Right renal cortex interstitium (tissue), 3 donors: ENCODE measurements at places on chromosomes 4 and X. TPM values are rescaled to one million over a fixed set of nuclear protein-coding genes. Genes with fewer than 3 reads are reported as not detected.

SH3TC1 gene
- 19.3 TPM for polyA plus RNA-seq

CFI gene
- 84.7 TPM for polyA plus RNA-seq

DNA sequence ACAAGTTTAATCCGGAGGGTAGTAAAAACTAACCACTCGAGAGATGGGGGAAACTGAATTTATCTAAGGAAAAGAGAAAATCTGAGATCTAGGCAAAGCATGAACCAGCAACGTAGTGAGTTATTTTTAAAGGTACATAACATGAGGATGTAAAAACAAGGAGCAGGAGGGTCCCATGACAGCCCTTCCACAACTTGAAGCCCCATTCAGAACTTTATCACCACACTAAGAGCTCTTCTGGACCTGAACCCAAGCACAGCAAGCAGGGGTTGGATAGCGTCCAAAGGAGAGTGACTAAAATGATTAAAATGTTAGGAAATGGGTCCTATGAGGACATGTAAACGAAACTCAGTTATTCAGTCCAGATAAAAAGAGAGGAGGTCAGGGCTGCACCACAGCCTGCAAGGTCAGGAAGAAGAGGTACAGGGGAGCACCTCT, 16.2 kb downstream of the SH3RF1 start:
- no peak for DNase-seq

DNA sequence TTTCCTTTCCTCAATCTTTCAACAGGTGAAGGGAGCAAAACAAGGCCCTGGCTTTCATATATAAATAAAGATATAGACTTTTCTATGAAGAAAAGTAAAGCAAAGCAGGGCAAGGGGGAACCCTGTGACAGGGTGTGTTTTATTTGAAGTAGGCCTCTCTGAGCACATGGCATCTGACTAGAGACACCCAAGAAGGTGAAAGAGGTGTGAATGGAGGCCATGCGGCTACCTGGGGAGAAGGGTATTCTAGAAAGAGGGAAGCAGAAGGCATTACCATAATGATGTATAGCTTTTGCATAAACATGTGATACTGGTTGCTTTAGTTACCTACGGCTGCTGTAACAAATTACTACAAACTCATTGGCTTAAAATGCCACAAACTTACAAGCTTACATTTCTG, 75.8 kb downstream of the DHX15 start:
- no peak for DNase-seq

GRCh38 chrX:93711076-93711475, 37.1 kb downstream of the FAM133A start:
- DNase-seq: no peak

DIPK2B gene
- polyA plus RNA-seq: 7.9 TPM

DNA sequence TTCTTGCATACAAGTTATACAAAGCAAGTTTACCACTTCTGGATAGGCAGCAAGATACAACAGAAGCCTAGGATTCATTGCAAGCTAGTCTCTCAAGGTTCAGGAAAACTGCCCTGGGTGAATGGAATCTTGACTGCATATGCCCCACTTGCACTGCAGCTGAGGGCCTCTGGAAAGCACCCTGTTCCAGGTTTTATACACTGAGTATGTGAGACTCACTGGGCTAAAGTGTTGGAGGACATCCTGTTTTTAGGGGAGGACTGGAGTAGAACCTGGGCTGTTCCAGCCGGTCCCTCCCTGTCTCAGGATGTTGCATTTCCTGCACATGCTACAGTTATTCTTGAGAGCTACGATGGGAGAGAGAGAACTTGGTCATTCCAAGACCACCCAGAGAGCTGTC, 168.5 kb upstream of the NUDT6 start:
- no peak for DNase-seq

DNA sequence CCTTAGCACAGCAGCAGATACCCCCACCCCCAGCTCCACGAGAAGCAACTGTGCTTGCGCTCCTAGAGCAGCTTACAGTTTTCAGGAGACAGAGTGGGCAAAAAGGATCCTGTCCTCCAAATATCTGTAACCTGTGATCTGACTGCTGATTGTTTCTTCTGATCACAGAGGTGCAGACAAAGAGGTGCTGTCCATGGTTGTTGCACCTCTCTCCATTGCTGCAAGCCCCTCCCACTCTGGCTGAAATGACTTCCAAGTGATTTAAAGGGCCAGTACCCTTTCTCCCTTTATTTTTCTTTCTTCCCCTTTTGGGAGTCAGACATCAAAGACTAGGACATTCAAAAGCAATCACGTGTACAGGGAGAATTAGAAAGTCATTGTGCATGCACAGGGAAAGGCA, 205.3 kb upstream of the GEMIN8 start:
- DNase-seq: no peak

DNA sequence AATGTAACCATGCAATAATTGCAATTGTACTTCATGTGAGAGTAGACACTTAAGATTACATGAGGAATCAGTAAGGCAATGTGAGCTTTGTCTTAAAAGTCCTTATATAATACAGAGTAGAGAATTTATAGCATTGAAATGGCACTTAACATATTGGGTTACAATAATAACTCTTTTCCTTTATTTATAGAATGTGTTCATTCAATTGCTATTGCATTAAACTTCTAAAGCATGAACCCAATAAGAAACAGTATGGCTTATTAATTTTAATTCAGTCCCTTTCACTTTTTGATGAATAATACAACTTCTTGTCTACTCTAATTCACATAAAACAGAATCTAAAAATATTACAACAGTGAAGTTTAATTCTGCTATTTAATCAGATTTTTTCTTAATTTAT, 174.2 kb upstream of the PABPC4L start:
- no peak for DNase-seq

DNA sequence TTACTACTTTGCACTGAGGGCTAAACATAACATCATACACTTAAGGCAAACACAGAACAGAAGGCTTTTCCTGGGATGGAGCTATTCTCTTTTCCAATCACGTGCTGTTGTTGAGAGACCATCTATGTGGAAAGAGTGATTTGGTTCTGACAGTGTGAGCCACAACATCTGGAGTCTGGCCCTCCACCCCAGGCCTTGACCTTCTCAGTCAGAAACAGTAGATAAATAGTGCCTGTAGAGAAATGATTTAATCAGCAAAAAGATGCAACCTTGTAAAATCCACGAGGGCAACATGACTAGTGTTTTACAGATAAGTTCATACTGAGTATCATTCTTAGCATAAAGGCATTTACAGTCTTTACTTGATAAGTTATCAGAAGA, 10.8 kb upstream of the SFRP2 start:
- DNase-seq: no peak

DNA sequence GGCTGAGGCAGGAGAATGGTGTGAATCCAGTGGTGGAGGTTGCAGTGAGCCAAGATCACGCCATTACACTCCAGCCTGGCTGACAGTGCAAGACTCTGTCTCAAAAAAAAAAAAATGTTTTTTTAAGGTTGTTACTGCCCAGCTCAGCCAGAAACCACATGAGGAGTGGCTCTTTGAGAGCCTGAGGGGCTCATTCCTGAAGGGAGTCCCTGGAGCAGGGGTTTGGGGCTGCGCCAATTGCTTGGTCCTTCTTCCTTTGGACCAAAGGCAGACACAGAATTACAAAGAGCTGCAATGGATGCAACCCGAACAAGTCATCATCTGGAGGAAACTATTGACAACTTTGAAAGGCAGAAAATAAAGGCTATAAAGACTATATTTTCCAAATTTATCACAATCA, 60.6 kb upstream of the WWC2 start:
- DNase-seq: no peak

DNA sequence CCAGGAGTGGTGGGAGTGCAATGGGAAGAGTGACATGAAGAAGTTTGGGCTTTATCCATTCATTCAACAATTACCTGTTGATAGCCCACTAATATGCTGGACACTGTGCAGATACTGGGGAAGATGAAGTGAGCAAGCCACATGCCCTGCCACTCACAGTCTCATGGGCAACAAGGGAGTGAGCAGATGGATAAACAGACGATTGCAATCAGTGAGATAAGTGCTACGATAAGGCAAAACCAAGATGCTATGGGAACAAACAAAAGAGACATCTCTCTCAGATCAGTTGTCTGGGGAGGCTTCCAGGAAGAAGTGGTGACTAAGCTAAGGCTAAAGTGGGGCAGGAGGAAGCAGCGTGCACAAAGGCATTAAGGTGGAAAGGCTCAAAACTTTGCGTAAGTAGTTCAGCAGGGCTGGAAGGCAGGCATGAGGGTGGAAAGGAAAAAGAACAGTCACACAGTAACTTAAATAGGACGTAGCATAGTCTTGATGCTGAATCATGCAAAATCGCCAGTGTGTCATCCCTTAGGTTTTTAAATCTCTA, 31.7 kb downstream of the GAB3 start:
- no peak for DNase-seq

DNA sequence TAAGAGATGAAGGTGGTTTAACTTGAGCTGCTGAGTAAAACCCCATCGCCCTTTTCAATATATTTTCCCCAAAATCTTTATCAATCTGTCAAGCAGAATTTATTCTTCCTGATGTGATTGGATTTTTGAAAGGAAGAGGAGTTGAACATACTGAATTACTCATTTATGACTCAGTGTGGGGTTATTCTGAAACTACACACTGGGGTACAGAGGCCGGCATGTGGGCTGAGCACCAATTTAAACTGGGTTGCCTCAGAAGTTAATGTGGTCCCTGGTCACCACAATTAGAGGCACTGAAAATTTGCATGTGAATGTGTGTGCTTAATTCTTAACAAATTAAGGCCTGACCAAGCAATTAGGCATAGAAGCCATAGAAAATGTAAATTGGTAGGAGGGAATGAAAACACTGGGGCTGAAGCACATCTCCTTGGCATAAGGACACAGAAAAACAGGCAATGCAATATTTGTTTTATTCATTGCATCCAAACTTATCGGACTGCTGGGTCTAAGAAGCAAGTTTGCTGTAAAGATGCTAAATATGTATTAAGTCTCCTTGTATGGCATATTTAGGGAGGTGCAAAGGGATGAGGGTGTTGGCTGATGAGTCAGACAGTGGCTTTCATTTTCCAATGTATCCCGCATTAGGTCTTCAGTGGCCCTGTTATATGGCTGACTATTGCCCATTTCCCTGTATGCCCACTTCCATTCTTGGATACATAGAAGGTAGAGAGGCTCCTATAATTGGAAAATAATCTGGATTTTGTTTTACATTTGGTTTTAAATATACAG, 170.9 kb downstream of the IL15 start:
- no peak for DNase-seq

- DNase-seq: no peak
Observed at GRCh38 chrX:42797651-42798269, 19.8 kb upstream of the PPP1R2C start.

GRCh38 chr4:27082776-27083175, 222.1 kb downstream of the STIM2 start:
- no peak for DNase-seq

USP9X gene
- 65.8 TPM for polyA plus RNA-seq

NAP1L2 gene
- polyA plus RNA-seq: 3.4 TPM

SHROOM3 gene
- 31.1 TPM for polyA plus RNA-seq
